ENCODE measurements at places on chromosomes 3 and 15.

DNA sequence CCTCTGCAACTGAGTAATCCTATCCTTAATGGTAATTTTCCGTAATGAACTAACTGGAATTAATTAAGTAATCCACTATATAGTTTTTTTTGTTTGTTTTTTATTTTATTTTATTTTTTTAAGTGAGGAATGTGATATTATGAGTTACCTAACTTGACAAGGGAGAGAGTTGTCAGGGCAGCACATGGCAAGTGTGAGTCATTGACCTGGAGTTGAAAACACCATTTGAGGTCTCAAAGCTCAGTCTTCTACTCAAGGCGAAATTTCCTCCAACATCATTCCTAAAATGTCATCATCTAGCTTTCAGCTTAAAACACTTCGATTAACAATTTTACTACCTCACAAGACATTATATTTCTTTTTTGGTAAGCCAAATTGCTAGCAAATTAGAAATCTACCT, 87.8 kb downstream of the NECTIN3 start:
- DNase-seq, result no peak

DNA sequence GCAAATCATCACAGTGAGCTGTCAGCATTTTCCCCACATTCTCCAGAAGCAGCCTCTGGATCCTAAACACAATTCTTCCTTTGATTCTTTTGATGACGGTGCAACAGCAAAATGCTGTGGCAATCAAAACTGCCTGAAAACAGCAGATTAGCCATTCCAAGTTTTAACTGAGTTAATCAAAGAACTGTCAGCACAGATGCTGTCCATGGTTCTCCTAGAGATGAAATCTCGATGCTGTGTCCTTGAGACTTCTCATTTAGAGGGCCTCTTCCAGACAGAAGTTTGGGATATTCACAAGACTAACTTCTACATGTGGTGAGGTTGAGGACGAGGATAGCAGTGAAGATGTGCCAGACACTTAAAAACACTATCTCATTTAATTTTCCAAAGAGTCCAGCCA, 50.4 kb upstream of the GYG1 start:
- DNase-seq, result no peak

DNA sequence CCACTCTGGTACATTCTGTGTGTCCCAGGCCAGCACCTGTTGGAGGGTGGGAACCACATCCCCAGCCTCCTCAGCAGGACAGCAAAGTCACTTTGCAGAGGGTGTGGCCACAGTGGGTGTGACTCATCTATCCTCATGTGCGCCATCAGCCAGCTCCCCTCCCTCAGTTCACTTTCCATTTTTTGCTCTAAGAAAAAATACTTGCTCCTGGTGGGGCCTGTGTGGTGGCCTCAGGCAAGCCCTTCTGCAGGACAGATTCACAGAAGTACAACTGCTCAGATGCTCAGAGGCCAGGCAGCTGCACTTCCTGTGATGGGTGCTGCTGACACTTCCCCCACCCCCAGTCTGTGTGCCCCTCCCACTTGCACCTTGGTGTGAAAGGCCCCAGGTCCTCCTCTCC, 78.3 kb upstream of the ALDH1L1 start:
- no peak for DNase-seq

DNA sequence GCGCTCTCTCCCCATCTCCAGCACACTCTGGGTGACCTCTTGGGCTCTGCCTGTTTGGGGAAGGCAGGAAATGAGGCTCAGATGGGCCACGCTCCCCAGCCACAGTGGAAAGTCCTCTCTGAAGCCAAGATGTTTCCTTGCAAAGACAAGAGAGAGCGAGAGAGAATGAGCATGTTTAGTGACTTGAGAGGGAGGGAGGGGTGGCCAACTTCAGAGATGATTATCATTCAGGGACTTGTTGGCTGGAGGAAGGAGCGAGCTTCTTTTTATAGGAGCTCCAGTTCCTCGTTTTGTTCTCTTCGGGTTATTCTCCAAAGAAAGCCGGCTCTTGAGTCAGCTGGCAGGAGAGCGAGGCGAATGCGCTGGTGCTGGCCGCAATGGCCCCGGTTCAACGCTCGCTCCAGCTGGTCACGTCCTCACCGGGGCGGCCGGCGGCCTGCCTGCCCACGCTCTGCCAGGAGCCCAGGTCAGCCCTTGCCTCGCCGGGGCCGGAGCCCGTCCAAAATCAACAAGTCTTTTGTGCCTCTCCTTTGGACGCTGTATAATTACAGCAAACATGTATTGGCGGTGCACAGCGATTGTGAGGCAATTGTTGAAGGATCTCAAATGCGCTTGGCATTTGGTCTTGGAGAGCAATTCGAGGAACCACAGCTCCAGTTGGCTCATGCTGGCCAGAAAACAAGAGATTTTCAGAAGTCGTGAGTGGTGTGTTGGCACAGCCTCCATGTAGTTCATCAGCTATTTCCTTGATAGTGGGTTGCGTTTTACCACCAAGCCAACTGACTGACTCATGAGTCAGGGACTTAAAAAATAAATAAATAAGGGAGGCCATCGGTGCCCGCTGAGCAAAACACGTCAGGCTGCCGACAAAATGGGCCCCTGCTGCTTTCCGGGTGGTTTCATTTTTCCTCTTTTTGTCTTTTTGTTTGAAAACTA, 288.6 kb downstream of the UACA start:
- DNase-seq, result peak; percentile 85
